ENCODE measurements at places on chromosomes 11 and 22.

GRCh38 chr11:5239046-5239445 is 4.8 kb upstream of the HBD start:
- no peak for DNase-seq

- DNase-seq = no peak
Measured at GRCh38 chr11:10715571-10715970, 22.0 kb upstream of the IRAG1 start.

- DNase-seq = peak; percentile 67
Measured at GRCh38 chr11:10302744-10303557, 1.9 kb upstream of the ADM start.

DNA sequence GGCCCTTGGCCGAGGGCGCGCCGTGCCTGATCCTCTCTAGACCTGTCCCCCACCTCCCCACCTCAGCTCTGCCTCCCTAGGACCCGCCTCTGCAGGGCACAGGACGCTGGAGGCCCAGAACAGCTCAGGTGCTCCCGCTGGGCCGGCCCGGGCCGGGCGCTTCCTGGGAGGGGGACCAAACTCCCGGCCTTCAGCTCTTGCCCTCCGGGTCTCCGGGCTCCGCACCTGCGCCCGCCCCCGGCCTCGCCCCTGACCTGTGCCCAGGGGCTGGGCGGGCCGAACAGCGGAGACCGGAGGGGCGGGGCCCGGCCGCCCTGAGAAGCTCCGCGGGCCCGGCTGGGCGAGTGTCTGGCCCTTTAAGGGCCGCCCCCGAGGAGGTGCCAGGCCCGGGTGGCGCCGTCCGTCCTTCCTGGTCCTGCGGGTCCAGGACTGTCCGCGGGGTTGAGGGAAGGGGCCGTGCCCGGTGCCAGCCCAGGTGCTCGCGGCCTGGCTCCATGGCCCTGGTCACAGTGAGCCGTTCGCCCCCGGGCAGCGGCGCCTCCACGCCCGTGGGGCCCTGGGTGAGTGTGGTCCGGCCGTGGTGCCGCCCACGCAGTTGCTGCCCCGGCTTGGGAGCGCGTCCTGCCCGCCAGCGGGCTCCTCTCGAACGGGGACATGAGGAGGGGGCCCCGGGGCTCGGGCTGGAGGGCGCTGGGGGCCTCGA is at the start of gene SSH3:
Gene SSH3, plus strand, starts transcription at position 399 of the 703 bp plus-strand sequence. Its CDS starts 96 bp downstream, at position 495.
- DNase-seq = peak; percentile 59

DNA sequence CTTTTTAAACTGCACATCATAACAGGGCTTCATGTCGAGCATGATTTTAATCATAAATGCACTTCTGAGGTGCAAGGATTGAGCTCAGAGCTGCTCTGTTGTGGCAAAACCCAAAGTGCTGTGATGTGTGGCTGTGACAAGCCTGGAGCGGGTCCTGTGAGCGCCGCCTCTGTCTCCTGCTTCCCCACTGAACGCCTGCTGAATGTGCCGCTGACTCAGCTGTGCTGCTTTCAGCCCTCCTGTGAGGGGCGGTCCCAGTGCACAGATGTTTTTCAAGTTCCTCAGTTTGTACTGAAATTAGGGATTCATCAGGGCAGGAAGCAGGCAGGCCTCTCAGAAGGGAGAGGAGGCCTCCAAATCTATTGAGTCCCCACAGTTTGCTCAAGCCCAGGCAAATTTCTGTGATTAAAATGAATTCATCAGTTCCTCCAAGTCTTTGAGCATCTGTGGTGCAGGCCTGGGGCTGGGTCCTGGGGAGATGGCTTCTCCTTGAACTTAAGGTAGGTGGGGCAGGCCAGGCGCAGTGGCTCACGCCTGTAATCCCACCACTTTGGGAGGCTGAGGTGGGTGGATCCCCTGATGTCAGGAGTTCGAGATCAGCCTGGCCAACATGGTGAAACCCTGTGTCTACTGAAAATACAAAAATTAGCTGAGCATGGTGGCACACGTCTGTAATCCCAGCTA is 3.0 kb upstream of the GTSE1 start:
- DNase-seq = peak; percentile 76

DNA sequence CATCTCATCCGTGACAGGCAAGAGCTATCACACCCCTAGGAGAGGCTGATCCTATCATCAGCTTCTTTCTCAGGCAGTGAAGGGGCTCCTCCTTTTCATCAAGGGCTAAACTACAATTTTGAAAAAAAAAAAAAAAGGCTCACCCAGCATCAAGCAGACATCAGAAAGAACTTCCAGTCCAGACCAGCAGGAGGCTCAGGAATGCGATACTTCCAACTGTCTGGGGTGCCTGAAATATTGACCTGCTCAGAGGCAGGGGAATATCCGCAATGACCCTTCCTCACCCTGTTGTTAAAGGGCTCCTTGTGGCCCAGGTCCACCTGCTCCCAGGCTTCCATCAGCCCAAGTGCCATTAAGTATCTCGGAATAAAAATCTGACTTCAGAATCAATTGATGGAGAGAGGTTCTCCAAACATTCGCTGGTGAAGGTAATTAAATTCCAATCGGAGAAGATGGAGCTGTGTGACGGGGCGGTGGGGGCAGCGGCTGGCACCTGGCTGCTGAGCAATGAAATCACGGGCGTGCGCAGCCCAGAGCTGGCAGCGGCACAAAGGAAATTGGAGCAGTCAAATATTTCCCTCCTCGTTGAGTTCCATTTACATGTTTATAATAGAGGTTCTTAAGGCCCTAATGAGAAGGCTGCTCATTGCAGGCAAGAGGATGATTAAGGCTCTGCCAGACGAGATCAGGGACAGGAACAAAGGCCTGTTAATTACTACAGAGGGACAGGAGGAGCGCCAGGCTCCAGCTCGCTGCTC is 69.0 kb upstream of the THY1 start:
- peak; percentile 22 for DNase-seq

GRCh38 chr11:69234740-69235710 is 58.9 kb upstream of the MYEOV start:
- DNase-seq = no peak

- DNase-seq = no peak
Measured at GRCh38 chr22:49260681-49261580, 566.7 kb downstream of the BRD1 start.

DNA sequence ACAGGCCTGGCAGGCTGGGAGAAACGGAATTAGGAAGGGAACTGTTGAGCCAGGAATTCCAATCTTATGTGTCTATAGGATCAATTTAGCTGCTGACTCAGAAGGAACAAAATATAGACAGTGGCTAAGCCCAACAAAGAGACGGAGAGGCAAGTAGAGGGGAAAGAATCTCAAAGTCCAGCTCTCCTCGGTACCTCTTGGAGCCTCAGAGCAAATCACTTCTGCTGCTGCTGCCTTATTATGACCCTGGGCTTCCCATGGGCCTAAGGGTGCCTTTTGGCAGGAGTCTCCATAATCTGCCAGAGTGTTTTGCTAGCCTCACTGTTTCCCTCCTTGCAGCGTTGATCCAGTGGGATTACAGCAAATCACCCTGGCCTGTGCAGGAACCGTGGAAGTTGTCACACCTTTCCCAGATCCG is 31.7 kb downstream of the PAX6 start:
- peak; percentile 89 for DNase-seq

DNA sequence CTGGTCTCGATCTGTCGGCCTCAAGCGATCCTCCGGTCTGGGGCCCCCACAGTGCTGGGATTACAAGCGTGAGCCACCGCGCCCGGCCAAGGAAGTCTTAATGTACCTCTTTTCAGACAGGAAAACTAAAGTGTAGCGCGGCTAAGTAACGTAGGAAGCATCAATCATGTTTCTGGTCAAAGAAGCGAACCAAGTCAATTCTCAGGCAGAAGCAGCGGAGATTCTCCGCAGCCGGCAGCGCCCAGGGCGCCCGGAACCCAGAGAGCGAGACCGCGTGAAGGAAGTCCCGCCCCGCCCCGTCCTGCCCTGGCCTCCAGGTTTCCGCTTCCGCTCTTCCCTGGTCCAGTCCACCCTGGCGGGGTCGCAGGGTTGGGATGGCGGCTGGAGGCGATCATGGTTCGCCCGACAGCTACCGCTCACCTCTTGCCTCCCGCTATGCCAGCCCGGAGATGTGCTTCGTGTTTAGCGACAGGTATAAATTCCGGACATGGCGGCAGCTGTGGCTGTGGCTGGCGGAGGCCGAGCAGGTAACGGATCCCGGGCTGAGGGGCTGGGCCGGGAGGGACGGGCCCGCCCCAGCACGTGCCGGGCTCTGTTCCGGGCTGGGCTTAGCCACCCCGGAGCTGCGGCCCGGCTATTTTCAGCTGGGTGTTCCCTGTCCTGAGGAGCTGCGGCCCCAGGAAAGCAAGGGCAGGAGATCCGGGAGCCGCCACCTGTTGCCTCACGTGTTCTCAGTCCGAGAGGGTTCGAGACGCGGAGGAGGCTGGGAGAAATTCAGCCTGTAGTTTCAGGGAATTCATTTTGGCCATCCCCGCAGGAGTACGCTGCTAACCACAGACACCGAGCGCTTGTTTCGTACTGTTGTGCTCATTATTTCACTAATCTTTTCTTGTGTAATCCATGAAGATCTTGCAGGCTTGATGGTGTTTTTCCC is at the start of gene ADSL:
Gene ADSL, plus strand, starts transcription at position 316 of the 934 bp plus-strand sequence. Its CDS starts 59 bp downstream, at position 375.
- peak; percentile 87 for DNase-seq

GRCh38 chr22:37378642-37379058 is 48.6 kb downstream of the ELFN2 start:
- peak; percentile 11 for DNase-seq
